ENCODE measurements at places on chromosomes 11 and 22.

GRCh38 chr11:19728436-19728835, 15.8 kb downstream of the NAV2 start:
- DNase-seq: no peak

DNA sequence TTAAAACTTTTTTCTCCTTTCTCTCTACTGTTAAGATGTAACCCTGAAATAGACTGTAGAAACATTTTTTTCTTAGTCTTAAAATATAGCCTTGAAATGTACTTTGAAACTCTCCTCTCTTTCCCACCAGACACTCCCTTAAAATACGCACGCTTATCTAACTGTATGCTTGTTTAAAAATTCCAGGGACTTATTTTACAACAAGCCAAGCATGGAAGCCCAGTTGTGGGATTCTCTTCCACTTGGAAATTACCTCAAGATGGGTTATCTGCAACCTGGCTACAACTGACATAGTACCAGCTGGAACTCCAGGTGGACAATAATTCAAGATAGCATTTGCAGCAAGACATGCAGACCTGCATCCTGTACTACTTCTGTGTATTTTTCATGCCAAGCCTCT, 12.1 kb upstream of the CHORDC1 start:
- DNase-seq: no peak

GRCh38 chr22:41286639-41287091, 678 bp upstream of the RANGAP1 start:
- DNase-seq: peak; percentile 39

DNA sequence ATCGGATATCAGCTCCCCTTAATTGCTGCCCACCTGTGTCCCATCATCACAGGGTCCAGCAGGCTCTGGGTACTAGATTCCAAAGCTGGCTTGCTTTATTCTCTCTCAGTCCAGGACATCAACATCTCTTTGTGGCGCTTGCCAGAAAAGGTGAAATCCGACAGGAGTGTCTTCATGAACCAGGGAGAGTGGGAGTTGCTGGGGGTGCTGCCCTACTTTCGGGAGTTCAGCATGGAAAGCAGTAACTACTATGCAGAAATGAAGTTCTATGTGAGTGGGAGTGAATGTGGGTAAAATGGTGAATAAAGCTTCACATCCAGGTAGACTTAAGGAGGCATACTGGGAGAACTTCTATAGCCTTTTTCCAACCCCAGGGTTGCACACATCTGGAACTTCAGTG, 11.0 kb downstream of the HTR3A start:
- no peak for DNase-seq

DNA sequence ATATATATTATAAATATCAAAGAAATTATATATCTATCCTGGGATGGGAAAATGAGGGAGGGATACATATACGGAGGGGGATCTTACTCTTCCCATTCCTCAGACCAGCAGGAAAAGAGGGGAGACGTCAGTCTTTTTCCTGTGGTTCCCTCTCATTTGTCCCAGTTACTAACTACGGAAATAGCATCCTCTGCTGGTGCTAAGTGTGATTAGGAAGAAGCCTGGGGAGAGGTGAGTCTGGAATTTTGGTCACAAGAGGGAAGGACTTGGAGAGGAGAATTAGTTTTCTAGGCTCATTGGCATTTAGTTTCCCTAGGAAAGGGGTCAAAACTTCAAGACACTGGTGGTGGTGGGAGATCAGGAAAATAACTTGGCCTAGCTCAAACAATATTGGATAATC, 11.6 kb downstream of the MED19 start:
- DNase-seq: no peak

DNA sequence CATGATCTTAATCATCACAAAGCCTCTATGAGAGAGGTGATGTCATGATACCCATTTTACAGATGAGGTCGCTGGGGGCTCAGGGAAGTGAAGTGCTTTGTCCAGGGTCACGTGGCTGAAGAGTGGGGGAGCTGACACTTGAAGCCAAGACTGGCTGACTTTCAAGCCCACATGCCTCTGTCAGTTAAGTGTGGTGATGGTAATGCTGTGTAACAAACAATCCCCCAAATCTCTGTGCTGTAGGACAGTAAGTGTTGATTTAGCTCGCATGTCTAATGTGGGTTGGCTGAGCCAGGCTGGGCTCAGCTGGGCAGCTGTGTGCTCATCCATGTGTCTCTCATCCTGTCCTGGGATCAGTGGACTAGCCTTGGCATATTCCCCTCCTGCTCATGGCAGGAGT, 87.1 kb upstream of the GRK3 start:
- no peak for DNase-seq

DNA sequence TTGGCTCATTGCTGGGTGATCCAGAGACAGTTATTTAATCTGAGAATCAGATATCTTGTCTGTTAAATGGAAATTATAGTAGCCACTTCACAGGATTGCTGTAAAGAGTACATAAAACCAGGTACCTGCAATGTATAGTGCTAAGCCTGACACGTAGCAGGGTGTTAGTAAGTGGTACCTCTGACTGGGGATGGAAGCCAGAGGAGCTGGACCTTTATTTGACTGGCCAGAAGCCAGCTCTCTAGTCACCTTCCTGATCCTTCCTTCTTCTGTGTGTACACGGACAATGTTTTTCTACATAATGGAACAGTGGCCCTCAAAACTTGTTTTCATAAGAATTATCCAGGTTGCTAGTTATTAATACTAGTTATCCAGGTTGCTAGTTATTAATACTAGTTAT, 25.5 kb upstream of the EHF start:
- no peak for DNase-seq

- no peak for DNase-seq
Observed at GRCh38 chr22:46537946-46538813, 760 bp upstream of the CELSR1 start.

DNA sequence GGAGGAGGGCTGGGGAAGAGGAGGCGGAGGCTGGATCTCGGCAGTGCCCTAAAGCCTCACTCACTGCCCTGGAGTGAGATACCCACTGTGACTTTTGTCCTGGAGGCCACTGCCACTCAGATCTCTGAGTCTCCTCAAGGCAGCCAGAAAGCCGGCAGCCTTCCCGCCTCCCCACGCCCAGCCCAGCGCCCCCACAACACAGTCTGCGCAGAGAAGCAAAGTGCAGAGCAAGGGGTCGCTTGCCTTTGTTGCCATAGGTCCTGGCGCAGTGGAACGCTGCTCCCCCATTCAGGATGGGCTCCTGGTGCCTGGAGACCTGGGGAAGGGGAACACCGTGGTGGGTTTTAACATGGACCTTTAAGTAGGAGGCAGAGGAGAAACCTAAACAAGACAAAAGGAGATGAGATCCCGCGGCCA, 17.6 kb downstream of the PATZ1 start:
- DNase-seq: no peak

- DNase-seq: no peak
Observed at GRCh38 chr11:98565311-98565710, 455.4 kb upstream of the CNTN5 start.

DNA sequence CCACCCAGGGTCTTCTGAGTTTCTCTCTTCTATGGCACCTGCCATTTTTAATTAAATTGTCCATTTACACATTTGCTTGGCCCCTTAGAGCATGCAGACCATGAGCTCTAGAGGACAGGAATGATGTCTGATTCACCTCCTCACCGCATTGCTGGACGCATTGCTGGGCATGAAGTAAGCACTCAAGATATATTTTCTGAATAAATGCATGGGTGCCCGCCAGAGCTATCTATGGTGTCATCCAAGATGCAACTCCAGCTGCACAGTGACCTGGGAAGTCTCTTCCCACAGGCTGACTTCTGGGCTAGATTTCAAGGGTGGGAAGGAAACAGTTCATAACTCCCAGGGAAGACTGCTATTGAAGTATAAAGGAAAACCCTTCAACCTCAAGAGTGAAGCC, 66.6 kb upstream of the ASPHD2 start:
- DNase-seq: no peak

- DNase-seq: no peak
Observed at GRCh38 chr11:97610854-97611253, 1221.0 kb downstream of the JRKL start.

Data from T-helper 22 cell (primary cell).